ENCODE measurements at places on chromosomes 6 and 20.

DNA sequence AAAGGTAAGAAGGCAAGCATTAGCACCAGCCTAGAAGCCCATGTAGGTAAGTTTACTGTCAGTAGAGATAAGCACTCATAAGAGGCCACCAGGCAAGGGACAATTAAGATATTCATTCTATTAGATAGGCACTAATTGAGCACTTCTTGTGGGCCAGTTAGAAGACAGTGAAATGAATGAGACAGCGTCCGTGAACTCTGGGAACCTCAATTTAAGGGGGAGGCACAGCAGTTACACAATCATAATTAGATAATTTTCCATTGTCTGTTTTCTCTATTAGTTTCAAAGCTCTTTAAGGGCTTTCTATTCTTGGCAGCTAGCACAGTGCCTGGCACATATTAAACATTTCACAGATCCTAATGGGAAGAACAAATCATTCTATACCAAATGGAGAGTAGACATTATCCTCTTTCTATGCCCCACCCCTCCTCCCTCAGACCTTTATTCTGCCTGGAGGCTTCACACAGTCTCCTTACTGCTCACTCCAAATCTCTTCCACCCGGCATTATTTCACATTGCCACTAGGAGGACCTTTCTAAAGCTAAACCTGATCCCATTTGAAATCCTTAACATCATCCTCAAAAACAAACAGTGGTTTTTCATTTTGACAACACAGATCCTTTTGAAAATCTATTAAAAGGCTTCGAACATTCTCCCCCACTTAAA, 529.6 kb downstream of the ADGRB3 start:
- peak; percentile 2 for DNase-seq

GRCh38 chr6:145508107-145508506, 227.2 kb downstream of the EPM2A start:
- DNase-seq: no peak

DNA sequence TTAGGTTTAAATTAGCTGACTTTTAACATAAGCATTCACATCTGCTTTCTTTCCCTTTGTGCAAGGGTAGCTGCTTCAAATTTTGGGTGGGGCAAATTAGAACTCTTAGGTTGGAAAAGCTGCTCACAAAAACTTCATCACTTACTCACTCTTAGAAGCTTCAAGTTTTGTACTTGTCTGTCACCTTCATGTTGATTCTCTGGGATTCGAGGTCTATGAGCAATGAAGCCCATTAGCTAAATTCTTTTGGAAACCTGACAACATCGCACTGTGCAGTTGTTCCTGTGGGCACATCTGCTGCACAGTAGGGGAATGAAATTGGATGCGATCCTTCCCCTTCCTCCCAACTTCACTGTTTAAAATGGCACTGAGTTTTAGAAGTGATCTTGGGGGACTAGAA, 156.1 kb downstream of the UBE3D start:
- no peak for DNase-seq

DNA sequence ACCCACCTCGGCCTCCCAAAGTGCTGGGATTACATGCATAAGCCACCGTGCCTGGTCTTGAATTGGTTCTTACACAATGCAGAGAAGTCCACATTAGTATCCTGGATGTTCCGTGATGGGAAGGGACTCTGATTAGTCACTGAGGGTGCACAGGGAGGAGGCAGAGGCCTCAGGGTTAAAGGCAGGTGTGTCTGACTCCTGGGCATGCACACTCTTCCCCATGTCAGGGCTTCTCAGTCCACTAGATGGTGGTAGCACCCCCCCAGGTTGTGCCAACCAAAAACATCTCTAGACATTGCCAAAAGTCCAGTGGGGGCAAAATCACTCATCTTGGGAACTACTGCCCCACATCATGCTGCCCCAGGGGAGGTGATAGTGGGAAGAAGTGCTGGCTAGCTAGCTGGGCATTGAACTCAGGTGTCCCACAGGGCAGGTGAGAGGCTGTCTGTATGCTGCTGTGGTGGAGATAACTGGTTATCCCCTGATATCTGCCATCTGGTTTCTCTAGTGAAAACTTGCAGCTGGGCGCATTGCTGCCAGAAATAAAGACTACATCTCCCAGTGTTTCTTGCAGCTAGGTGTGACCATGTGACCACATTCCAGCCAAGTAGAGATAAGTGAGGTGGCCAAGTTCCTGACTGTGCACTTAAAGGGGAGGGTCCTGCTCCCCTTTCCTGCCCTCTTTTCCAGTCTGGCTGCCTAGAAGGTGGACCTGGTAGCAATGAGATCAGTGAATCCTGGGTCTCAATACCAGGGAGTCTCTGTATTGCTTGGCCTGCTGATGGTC, 8.4 kb upstream of the NSFL1C start:
- DNase-seq: peak; percentile 38

DNA sequence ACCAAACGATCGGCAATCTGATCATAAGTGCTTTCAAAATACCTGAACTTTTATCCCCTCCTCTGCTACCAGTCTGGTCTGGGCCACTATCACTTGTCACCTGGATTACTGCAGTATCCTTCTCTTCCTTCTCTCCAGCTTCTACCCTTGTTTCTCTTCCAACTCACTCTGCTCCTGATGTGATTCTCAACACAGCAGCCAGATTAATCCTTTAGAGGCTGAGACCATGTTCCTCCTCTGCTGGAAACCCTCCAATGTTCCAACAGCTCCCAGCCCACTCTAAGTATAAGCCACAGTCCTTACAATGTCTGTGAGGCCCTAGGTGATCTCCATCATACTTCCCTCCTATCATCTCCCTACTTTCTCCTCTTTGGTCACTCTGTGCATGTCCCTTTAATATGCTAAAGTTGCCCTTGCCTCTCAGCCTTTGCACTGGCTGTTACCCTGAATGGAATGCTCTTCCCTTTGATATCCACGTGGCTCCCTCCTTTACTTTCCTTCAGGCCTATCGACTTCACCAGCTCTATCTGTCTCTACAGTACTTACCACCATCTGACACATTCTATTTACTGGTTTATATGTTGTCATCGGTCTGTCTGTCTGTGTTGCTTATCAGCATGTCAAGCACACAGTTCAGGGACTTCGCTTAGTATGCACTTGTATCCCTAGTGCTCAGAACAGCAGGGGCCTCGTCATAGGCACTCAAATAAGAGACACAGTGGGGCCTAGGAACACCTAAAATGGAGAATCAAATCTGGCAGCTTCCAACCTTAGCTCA, 35.0 kb upstream of the RNF24 start:
- no peak for DNase-seq

GRCh38 chr6:28353981-28354676, 4.4 kb downstream of the ZKSCAN3 start:
- DNase-seq: no peak

DNA sequence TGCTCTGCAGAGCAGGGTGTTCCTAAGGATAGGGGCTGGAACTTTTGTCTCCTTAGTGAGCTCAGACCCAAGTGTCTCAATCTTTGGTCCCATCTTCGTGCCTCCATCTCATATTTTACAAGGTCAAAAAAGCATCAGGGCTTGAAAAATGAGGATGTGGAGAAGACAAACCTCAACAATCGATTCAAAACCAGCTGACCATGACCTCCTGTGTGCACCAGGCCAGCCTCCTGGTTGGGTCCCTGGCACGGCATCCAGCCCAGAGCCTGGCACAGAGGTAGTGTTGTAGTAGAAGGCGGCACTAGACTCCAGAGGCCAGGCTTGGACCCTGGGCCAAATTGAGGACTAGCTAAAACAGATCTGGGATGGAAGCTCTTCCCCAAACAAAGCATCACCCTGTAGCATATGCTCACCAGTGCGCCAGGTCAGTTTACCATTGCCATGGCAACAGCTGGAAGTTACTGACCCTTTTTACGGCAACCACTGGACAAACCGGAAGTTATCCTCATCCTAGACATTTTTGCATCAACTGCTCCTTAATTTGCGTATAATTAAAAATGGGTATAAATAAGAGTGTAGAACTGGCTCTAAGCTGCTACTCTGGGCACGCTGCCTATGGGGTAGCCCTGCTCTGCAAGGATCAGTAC, 69.3 kb upstream of the BLCAP start:
- DNase-seq: no peak

DNA sequence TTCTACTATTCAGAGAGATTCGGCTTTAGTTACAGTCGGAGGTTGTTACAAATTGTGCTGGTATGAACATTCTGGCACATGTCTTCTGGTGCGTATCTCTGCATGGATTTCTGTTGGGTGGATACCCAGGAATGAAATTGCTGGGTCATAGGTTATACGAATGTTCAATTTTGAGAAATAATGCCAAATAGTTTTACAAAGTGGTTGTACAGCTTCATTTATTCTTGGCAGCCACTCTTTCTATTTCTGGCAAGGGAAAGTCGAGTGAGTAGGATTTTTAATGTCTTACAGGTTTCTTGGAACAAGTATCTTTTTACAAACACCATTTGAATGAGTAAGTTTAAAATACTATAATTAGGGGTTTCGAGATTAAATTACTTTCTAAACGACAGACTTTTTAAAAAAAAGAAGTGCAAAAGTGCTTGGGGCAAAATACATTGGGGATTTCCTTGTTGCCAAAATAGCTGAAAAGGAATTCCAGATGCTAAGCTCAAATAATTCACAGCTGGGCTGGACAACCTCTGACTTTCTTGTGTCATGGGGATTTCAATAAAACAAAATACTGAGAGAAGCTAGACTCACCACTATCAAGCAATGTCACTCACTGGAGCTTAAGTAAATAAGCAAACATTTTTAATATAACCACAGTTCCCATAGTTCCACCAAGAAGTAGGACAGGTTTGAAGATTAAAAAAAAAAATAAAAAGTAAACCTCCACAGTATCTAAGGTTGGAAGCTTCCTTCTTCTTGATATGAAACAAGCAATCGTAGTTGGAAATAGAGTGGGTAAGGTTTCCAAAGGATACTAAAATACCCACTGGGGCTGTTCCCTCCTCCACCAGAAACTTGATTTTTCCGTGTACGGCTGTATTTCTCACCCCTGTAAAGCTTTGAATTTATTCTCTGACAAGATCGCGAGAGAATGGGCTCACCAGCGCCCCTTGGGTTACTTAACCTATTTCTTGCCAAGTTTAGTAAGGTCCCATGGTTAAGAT, 21.6 kb upstream of the GFOD1 start:
- no peak for DNase-seq

DNA sequence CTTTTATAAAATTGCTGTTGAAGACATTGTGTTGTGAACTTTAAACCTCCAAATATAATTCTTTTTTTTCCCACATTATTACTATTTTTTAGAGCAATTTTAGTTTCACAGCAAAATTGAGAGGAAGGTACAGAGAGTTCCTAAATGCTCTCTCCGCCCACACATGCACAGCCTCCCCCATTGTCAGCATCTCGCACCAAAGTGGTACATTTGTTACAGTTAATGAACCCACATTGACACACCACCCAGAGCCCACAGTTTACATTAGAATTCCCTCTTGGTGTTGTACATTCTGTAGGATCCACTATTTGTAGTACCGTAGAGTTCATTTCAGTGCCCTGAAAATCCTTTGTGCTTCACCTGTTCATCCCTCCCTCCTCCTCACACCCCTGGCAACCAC, 33.8 kb downstream of the TMEM181 start:
- DNase-seq: no peak

DNA sequence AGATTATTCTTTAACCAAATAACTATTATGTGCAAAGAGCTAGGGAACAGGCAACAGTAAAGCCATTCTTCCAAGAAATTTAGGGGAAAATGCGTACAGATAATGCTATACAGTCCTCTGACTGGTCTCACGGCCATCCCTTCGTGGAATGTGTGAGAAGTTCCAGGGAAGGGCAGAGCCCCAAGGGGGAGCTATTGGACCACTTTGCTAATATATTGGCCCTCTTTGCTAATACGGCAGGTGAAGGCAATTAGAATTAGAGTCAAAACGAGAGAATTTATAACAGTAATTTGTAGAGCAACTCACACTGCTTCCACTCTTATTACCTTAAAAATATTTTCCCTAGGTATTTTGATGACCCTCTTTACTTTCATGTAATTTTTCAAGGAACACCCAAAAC, 140.4 kb downstream of the IMPG1 start:
- DNase-seq: no peak

DNA sequence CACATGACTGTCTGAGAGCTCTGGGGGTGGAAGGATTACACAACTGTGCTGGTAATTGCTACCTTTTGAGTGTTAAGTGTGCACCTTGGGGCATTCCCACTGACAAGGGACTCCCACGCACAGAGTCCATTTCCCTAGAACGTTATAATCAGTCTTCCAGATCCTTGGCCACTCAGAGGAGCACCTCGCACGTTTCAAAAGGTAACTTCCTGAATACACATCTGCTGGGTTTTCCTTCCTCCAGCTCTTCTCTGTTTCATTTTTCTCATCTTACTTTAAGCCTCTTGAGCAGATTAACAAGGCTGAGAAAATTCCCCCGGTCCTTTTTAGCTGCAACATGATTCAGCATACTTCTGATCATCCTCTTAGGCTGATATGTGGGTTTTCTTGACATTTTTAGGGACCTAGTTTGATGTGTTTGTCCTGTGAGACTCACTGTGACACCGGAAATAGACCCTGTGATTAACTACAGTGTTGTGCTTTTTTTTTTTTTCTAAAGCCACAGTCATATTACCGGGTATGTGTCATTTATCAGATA, 98.4 kb upstream of the DUSP22 start:
- DNase-seq: no peak

GRCh38 chr6:47832386-47833100, 50.7 kb downstream of the OPN5 start:
- no peak for DNase-seq

GRCh38 chr6:49764571-49765236, 20.5 kb upstream of the CRISP3 start:
- DNase-seq: no peak

GRCh38 chr20:57176842-57177241, 89.6 kb downstream of the BMP7 start:
- no peak for DNase-seq

DNA sequence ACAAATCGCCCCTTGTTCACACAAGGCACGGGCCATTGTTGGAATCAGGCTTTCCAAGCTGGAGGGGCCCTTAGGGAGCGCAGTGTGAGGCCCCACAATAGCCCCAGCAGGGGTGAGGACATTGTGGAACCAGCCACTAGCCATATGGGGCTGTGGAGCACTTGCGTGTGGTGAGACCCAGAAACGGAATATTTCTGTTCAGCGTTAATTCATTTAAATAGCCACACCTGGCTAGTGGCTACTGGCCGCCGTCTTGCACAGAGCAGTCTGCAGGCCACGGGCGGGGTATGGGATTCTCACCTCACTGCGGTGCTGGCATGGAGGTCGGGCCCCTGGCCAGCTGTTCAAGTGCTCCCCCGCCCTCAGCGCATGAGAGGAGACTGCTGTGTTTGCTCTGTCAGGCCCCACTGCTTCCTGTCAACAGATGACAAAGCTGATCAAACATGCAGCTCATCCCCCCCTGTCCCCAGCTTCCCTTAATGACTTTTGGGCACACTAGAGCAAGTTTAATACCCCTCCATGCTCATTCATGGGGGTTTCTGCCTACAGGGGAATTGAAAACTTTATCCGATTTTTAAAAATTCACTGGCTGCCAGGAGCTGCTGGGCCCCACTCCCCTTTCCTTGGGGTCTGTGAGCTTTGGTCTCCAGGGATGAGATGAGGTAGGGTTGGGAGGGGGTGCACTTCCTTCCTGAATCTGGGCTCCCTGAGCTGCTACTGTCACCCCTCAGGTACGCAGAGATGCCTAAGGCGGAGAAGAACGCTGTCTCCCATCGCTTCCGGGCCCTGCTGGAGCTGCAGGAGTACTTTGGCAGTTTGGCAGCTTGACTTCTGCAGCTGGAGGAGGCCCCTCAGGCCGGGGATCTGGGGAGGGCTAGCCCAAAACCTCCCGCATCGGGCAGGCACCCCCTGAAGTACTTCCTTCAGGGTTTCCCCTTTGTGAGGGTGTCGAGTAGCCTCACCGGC, 13.6 kb downstream of the ITPA start:
- DNase-seq: no peak

GRCh38 chr6:90068703-90069523, 174.6 kb downstream of the GJA10 start:
- no peak for DNase-seq

- no peak for DNase-seq
Measured at GRCh38 chr20:1891263-1892118, 3.7 kb upstream of the SIRPA start.
